ENCODE measurements at places on chromosomes 2 and 18. TPM values are rescaled to one million over a fixed set of nuclear protein-coding genes. Genes with fewer than 3 reads are reported as not detected.

The LCT gene
- total RNA-seq, result 0.07 TPM

The ATP6V1B1 gene
- 0.77 TPM for total RNA-seq

The TRPM8 gene
- total RNA-seq, result not detected

The GYPC gene
- total RNA-seq, result 13.3 TPM

The TNFRSF11A gene
- total RNA-seq, result 11.1 TPM

The IL1RL1 gene
- total RNA-seq, result 44.0 TPM

The C2orf15 gene
- total RNA-seq, result not detected

The CYP1B1 gene
- not detected for total RNA-seq

The IL18R1 gene
- 4.0 TPM for total RNA-seq

The MYOM1 gene
- total RNA-seq, result not detected

The TEX44 gene
- not detected for total RNA-seq

The CYRIA gene
- 38.4 TPM for total RNA-seq

The RNF125 gene
- total RNA-seq, result 0.92 TPM

DNA sequence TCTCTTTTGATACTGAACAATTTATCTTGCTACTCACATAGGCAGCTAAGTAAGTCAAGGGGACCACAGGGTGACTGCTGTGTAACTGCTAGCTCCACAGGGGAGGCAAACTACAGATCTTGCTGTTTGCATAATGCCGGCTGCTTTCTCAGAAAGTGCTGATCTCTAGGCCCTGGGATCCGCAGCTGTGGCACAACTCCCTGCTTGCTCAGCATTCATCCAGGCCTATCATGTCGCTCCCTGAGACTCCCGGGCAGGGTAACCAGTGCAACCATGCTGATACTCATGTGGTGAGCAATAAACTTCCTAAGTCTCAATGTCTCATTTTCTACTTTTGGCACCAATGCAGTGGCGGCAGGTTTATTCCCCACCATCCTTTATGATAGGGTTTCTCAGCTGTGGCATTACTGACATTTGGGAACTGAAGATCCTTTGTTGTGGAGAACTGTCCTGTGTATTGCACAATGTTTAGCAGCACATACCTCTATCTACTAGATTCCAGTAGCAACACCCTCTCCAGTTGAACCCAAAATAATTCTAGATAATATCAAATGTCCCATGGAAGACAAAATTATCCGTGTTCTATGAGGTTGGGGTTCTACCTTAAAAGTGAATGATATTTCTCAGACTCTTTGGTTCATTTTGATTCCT lies 1101.3 kb downstream of the LRP1B start:
- DNase-seq, result no peak

GRCh38 chr2:26770986-26771586 lies 7.0 kb downstream of the SLC35F6 start:
- DNase-seq, result peak; percentile 69

GRCh38 chr2:9152975-9153642 lies 53.5 kb upstream of the ASAP2 start:
- no peak for DNase-seq

DNA sequence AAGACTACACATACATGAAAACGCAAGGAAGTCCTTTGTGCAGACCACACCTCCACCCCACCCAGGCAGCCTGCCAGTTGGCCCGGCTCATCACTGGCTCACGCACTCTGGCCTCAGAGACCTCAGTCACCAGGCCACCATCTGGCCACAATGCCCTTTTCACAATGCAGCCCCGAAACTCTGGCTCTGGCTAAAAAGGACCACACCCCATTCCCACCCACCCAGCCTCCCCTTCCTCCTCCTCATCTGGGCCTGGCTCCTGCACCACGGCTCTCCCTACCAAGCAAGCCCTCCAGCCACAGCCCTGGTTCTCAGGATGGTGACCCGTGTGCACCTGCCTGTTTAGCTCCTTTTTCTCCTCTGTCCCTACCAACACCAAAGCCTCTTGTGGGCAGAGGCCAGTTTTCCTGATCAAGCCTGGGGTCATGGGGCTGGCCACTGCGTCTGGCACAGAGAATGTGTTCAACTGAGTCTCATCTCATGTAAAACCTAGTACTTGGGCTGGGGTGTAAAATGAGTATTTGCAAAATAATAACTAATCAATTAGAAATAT lies 7.4 kb downstream of the HDAC4 start:
- no peak for DNase-seq

DNA sequence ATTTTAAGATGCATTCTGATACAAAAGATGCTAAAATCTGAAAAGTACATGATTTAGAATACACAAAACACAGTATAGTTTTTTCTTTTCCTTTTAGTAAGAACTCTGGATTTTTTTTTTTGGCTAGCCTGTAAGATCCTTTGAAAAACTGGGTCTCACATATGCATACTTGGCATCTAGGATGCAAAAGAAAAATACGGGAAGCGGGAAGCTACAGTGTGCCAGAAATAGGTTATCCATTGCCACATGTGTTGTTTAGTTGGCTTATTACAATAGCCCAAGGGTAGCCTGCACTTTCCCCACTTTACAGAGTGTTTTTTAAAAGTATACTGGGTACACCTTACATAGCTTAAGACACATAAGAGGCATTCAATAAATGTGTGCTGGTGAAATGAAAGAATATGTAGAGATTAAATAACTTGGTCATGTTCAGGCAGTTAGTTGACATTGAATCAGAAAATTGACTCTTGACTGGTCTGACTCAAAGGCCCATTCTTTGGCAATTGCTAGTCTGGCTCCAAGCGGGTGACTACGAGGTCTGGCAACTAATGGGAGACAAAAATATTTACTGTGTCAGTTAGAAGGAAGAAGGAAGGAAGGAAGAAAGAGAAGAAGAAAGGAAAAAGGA lies 286.8 kb upstream of the TRIB2 start:
- no peak for DNase-seq

DNA sequence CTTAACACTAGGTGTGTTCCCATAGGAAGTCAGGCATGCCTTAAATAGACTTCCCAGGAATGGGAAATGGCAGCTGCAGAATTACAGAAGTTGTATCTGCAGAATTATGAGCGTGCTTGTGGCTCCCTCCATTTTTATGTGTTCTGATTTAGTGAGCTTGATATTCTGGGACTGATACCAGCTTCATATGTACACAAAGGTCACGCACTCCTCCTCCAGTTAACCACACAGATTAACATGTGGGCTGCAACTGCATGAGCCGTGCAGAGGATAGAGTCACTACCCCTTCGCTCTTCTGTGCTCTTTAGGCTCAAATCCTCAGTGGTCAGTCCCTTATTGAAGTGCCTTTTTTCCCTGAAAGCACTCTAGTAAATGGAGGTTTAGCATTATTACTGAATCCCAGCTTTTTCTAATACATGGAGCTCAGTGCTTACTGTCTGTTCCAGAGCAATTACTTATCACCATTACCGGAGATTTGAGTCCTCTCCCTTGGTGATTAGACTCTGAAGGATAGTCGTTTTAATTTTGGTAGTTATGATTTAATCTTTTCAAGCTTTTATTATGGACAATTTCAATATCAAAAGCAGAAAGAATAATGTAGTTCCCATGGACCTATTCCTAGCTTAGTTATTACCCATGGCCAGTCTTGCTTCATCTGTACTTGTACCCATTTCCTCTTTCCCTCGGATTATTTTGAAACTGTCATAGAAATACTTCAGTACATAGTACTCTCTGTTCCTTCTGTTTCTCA lies 238.3 kb downstream of the PRKCE start:
- no peak for DNase-seq

DNA sequence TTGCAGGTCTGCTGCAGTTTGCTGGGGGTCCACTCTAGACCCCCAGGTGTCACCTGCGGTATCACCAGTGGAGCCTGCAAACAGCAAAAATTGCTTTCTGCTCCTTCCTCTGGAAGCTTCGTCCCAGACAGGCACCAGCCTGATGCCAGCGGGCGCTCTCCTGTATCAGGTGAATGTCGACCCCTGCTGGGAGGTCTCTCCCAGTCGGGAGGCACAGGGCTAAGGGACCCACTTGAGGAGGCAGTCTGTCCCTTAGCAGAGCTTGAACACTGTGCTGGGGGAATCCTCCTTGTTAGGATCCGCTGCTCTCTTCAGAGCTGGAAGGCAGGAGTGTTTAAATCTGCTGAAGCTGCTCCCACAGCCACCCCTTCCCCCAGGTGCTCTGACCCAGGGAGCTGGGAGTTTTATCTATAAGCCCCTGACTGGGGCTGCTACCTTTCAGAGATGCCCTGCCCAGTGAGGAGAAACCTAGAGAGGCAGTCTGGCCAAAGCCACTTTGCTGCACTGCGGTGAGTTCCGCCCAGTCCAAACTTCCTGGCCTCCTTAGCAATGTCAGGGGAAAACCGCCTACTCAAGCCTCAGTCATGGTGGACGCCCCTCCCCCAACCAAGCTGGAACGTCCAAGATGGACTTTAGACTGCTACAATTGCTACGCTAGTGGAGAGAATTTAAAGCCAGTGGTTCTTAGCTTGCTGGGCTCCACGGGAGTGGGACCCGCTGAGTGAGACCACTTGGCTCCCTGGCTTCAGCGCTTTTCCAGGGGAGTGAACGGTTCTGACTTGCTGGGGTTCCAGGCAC lies 652.5 kb downstream of the KCNJ3 start:
- no peak for DNase-seq

DNA sequence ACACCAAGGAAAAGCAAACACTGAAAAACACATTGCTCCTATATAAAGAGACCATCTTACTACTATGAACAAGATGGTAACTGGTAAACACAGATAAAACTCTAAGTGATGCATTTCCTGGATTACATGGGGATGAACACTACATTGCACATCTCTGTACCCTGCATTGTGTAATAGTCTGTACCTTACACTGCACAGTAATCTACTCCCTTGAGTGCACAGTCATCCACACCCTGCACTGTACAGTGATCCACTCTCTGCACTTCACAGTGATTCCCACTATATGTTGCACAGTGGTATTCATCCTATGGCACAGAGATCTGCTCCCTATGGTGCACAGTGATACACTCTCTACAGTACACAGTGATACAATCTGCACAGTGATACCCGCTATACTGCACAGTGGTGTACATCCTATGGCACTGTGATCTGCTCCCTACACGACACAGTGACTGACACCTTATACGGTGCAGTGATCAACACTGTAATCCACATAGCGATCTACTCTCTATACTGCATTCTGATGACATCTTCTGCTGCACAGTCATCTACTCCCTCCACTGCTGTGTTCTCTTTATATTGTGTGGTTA lies 462.2 kb upstream of the RGPD4 start:
- DNase-seq, result no peak

- no peak for DNase-seq
Observed at GRCh38 chr2:118388771-118389170, 300.5 kb downstream of the INSIG2 start.

DNA sequence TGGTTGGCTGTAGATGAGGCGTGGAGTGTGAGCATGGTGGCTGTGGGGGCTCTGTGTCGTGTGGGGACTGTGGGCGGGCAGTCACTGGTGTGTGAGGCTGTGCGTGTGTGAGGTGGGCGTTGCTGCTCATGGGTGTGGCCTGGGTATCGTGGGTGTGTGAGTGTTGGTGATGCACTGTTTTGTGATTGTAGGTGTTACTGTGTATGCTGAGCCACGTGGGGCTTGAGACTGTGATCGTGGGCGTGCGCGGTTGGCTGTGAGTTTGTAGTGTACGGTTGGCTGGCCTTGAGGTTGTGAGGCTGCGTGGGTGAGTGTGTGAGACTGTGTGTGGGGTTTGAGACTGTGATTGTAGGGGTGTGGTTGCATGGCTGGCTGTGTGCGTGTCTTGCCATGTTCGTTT lies 8.5 kb downstream of the INHBB start:
- DNase-seq, result no peak

DNA sequence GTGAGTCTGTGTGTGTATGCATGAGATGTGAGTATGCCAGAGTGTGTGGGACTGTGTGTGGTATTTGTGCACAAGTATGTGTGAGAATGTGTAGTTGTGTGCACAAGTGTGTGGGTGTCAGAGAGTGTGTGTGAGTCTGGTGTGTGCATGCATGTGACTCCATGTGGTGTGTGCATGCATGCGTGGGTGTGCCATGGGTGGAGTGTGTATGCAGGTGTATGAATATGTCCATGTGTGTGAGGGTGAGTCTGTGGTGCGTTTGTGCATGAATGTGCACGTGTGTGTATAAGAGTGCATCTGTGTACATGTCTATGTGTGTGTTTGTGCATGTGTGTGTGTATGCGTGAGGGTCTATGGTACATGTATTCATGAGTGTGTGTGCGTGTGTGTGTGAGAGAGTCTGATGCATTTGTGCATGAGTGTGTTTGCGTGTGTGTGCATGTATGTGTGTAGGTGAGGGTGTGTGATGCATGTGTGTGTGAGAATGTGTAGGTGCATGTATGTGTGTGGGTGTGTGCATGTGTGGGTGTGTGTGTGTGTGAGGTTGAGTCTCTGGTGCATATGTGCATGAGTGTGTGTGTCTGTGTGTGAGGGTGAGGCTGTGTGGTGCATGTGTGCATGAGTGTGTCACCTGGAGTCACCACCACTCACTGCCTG lies 226.8 kb downstream of the LDLRAD4 start:
- no peak for DNase-seq

DNA sequence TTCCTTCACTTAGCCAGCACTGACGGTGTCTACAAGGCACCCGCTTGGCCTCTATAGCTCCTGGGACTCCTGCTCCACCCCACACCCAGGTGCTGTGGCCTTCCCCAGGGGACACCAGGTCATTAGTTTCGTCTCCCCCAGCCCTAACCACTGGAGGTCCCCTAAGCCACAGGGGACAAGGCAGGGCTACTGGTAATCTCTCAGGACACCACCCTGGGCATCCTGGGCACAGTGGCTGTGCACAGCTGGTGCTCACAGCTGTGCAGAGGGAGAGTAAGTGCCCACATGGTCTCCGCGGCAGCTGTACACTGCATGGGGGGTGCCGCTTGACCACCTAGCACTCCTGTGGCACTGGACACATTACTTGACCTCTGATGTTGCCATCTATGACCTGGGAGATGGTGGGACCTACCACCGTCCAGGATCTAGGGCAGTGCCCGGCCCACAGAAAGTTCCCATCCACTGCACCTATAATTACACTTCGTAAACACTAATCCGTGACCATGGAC lies 134.0 kb downstream of the HDAC4 start:
- no peak for DNase-seq

DNA sequence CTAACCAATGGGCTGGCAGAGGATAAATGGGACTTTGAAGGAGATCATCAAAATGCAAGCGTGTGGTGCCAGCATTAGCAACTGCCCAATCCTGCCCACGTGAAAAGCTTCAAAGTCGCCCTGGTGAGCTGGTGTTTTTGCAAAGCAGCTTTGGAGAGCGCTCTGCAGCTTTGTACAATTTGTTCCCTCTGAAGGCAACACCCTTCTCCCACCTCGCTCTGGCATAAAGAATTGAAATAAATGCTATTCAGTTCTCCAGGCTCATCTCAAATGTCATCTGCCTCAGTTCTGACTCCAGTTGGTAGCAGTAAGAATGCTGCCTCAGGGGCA lies 3.5 kb downstream of the COPS9 start:
- no peak for DNase-seq

All from endothelial cell of umbilical vein (primary cell).